MCF 10A (cell line): ENCODE measurements at places on chromosomes 1 and 21.

GRCh38 chr1:91166106-91166712 lies 144.4 kb upstream of the ZNF644 start:
- DNase-seq: peak; percentile 68

DNA sequence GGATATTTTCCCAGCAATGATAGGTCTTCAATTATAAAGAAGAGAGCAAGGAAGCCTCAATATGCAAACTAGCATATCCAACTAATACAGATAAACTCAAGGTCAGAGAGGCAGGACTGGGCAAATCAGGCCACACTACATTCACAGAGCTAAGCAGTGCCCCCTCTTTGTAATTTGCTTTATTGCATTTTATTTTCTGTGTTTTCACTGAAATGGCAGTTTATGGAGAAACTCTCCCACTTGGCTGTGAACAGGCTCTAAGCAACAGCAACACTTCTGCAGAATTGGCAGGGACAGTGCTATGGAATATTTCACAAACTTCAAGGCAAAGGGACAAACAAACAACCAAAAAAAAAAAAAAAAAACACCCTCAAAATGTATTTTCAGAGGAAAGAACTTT lies 93.4 kb upstream of the SOD1 start:
- DNase-seq: no peak

DNA sequence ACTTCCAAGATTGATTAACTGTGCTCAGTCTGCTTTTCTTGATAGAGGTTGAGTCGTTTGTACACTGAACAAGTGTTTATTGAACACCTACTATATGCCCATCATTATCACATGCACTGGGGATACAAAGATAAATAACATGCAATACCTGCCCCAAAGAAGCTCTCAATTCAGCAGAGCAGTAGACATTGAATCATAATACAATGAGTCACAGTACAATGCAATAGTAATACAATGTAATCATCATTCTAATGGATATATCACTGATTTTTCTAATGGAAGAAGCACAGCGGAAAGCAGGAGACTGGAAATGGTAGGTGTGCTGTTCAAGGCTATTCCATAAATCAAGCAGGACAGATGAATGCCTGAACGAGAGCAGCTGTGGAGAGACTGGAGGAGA lies 3.7 kb upstream of the SEC16B start:
- DNase-seq: no peak

DNA sequence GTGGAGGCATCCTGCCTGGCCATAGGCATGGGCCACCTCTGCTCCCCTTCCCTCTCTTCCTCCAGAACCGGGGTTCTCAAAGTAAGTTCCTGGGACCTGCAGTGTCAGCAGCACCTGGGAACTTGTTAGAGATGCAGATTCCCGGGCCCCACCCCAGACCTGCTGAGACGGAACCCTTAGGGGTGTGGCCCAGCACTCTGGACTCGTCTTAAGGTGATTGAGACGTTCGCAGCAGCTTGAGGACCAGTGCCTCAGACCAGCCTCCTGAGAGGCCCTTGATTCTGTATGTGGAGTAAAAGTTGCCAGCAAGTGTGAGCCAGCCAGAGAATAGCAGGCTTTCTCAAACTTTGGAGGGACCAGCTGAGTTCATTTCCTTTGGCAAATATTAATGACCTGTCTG lies 14.2 kb downstream of the COQ8A start:
- DNase-seq: no peak

DNA sequence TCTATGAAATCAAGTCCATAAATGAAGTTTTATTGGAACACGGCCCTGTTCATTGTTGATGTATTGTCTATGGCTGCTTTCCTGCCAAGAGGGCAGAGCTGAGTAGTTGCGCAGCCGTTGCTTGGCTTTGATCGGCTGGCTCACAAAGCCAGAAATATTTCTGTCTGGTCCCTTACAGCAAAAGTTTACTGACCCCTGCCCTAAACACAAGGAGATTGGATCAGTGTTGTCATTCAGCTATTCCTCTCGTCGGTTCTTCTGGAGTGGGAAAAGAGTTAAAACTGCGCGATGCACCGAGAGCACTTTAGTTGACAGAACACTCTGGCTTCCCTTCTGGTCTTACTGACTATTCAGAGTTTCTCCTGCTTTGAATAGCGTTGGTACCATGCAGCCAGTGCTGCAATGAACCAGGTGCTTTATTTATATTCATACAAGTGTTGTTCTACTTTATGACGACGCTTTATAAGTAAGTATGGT lies 868 bp downstream of the ZBTB40 start:
- DNase-seq: peak; percentile 51

GRCh38 chr1:241837901-241838300 lies 10.1 kb upstream of the EXO1 start:
- DNase-seq: peak; percentile 76
